ENCODE measurements at places on chromosomes 3 and 15.

DNA sequence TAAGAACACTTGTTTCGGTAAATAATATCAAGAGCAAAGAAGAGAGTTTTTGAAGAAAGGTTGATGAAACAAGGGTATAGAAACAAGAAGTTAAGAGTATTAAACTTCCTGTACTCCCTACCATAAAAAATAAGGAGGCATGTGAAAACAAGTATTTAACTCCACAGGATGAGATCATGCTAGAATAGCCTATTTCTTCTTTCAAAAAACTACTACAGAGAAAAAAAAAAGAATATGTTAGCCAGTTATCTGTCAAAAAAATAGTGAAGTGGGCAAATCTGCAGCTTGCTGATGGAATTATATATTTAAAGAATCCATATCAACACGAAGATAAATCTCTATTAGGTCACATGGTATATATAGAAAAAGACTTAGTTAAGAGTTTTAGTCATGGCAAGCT, 33.4 kb downstream of the SETD2 start:
- no peak for DNase-seq

DNA sequence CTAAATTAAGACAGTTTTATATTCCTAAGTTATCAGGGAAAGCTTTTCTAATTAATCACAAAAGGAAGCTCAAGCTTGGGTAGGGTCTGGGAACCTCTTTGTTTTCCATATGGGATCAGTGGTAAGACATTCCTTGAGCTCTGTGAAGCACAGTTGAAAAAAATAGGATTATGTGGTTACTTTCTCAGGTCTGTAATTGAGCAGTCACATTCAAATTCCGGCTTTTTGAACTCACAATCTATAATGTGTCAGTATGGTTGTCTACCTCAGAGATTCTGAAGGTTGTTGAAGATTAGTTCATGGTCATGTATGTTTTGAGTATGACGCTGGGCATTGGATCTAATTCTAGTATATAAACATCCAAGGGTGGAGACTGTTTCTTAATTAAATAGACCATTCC, 364.5 kb downstream of the LPP start:
- DNase-seq: no peak

- no peak for DNase-seq
These were observed 79.5 kb downstream of the LINGO1 start for GRCh38 chr15:77553257-77553656.

DNA sequence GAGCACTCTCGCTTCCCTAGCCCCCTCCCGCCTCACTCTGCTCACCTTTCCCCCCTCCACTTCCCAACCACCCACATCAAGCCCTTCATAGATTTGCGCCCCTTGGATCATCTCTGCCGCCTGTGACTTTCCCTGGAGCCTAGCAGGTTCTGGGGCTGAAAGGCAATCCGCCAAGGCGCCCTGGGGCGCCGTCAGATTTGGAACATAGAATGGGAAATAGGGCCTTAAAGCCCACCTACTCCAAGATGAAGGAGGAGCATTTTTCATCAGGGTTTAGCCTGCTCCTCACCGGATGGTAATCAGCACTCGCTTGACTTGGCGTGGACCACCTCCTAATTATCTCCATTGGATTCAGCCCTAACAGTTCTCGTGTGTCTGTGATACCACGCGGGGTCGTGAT, 1.3 kb downstream of the CPNE4 start:
- DNase-seq: no peak

DNA sequence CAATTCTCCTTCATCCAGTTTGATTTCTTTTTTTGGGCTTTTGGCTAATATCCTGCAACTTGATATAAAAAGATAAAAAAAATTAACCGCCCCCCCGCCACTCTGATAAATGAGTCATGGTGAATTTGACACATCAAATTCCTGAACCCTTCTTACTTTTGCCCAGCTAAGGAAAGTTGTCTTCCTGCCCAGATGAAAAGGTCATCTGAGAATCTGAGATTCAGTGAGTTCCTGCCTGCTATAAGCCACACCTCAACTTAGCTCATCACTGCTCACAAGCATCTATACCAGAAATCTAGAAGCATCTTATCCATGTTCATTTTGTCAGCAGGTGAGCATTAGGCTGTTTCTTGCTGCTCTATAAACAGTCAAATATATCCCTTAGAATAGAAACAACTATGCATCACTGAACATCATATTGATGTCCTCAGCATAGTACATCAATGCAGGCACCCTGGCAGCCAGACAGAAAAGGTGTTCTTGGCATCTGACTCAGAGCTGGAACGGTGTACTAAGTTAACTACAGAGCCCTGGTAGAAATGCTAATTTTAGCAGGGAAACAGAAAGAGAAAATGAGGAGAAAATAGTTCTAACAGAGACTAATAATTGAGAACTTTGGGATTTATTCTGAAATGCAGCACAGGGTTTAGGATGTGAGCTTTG, 77.1 kb downstream of the SEMA6D start:
- no peak for DNase-seq

DNA sequence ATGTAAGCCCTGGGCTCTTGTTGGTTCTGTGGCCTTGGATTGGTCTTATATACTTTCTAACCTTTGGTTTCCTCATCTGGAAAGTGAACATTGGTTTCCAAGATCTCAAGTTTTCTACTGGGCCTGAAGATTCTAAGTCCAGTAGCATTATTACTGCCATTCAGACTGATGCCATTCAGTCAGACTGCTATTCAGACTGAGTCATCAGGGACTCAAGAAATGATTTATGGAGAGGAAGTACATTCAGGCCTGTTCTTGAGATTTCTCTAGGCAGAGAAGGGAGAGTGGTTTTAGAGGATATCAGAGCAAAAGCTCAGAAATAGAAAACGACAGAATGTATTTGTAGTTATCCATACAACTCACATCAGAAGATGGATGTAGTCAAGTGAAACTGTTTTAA, 557.2 kb downstream of the NR2F2 start:
- DNase-seq: no peak

DNA sequence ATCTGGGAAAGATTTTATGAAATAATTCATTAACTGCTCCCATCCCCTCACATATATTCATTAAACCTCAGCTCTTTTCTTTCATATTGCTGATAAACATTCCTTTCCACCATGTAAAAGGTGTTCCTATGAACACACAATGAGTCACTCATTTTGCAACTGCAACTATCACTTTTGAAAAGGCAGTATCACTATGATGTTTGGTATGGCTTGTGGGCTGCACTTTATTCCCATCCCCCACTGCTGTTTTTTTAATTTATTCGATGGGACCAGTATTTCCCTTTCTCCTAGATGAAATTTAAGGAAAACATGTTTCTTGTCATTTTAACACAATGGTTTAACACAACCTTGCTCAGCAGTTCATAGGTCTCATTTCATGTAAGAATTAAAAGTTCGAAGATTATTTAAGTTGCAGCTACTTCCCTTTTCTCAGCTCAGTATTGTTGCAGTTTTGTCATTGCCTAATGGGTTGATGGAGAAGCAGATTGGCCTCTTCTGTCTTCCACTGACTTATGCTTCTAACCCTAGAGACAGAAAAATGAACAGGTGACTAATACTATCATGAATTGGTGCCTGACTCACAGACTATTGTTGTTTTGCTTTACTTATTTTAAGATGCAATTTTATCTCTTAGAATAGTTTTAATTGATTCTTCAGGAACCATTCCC, 280.3 kb downstream of the ZPLD1 start:
- no peak for DNase-seq

DNA sequence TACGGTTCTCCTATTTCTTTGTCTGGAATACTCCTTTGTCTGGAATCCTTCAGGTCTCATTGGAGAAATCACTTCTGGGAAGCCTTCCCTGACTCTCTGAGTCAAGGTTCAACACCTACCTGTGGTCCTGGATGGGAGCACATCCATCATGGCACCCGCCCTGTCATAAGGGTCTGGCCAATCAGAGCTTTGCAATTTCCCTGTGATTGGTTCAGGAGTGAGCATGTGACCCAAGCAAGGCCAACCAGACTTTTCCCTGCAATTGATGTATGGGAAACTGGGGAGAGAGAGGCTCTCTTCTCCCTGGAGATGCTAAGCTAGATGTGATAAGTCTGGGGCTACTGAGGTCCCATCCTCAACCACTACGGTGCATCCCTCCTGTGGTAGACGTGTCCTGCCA, 8.1 kb downstream of the FAM3D start:
- no peak for DNase-seq

- no peak for DNase-seq
These were observed 26.0 kb downstream of the SLC12A6 start for GRCh38 chr15:34311563-34311962.

GRCh38 chr15:60423537-60423936, 25.8 kb upstream of the ANXA2 start:
- DNase-seq: no peak

GRCh38 chr3:12898290-12898964, 57.1 kb upstream of the RPL32 start:
- no peak for DNase-seq

GRCh38 chr3:112035241-112035640, 705 bp downstream of the TMPRSS7 start:
- DNase-seq: no peak

DNA sequence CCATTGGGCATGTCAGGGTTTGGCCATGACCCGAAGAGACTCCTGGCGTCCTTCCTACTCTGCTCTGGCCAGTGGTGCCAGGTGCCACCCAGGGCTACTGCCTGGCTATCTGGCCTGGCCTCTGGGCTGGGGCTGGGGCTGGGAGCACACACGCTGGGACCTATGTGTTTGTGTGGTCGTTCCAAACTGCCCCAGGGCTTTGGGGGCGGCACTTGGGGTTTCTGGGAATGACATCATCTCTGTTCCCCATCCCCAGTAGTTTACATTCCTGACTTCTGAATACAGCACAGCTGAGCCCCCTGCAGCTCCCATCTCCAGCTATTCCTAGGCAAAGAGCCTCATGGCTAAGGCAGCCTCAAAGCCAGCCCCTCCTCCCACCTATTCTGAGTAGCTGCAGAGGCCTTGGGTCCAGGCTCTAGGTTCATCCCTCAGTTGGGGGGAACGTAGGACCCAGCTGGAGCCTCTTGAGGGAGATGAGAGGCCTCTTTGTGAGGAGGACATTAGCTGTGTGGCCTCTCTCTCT, 24.3 kb downstream of the PLEKHO2 start:
- no peak for DNase-seq

- DNase-seq: no peak
These were observed 14.5 kb upstream of the ISLR start for GRCh38 chr15:74158855-74159650.

GRCh38 chr15:61084472-61084871, 144.6 kb downstream of the RORA start:
- no peak for DNase-seq

DNA sequence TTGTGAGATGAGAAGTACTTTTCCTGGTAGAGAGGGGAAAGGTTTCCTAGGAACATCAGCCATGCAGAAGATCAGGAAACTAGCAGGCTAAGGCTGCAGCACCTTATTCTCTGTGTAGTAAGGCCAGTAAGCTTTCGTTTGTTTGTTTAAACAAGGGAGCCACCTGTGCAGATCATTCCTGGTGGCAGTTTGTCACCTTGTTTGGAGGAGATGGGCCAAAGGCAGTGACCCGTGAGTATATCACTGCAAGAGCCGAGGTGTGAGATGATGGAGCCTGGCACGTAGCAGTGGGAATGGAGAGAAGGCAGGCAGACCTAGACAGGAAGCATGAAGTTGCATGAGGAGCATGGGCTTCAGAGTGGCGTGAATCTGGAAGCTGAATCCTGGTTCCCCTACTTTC, 19.6 kb downstream of the ATG7 start:
- no peak for DNase-seq

- no peak for DNase-seq
These were observed 162.1 kb downstream of the FOXP1 start for GRCh38 chr3:71421475-71421819.

GRCh38 chr3:54836871-54837270, 91.0 kb downstream of the LRTM1 start:
- DNase-seq: no peak

GRCh38 chr15:89664441-89665350, 9.4 kb upstream of the KIF7 start:
- DNase-seq: no peak

DNA sequence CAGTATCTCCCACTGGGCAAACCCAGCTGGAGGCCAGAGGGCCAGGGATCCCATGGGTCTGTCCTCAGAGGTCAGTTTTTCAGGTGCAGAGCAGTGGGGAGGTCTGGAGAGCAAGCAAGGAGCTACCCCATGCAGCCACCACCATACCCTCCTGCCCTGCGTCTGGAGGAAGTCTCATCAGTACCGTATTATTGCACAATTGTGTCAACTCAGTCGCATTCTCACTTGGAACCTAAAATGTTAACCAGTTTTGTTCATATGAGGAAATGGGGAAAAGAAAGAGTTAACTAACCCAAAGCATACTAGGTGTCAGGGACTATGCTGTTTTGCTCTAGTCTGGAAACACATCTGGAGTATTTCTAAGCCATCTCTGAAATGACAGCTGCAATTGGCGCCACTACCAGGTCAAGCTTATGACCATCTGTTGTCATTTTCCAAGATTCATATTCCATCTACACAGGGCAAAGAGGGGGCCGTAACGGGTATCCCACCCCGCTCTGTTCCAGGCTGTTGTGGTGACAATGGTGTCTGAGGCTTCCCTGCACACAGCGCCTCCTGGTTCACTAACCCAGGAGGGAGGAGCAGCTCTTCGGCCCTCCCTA, 16.9 kb upstream of the APBA2 start:
- DNase-seq: no peak

- DNase-seq: no peak
These were observed 219.8 kb downstream of the UNC13C start for GRCh38 chr15:54197995-54198394.

- DNase-seq: no peak
These were observed 140.8 kb downstream of the SMAD6 start for GRCh38 chr15:66842710-66843441.

GRCh38 chr3:162302983-162303624, 806.5 kb downstream of the OTOL1 start:
- no peak for DNase-seq

DNA sequence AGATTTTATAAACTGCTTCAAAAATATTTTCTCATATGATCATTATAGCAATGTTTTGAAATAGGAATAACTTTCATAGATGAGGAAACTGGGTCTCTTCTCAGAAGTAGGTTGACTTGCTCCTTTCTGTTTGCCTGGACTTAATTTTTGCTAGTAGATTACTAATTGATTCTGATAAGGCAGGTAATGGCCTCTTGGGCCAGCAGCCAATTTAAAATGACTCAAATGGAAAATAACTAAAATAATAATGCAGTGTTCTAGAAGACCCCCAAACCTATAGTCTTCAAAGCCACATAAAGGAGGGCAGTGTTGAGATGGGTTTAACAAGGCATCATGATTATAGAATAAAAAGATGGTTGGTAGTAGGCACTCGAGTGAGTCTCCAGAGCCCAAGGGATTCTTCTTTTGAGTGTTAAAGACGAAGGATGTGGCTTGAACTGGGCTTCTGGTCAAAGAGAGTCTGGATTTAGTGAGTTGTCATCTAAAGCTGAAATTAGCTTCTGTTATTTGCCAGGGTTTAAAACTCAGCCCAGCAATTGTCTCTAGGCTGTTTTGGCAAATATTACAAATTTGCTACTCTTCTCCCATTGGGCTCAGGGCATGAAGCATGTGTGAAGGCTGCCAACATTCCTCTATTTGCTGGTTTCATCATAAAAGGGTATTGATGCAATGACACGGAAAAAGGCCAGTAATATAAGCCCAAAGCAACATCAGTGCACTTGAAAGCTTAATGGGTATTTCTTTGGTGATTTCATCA, 297.1 kb upstream of the MEIS2 start:
- DNase-seq: no peak

All from stimulated activated CD8-positive, alpha-beta memory T cell treated with anti-CD3 and anti-CD28 coated beads, Interleukin-2, amount 100 ng/mL, for 48 hours (primary cell).